Stimulated activated CD4-positive, alpha-beta T cell treated with anti-CD3 and anti-CD28 coated beads, Interleukin-2, amount 100 ng/mL, for 48 hours (primary cell): ENCODE measurements at places on chromosomes 3 and 15.
A peak's percentile ranks its signal among the peaks of the same experiment; 100 is the strongest.

DNA sequence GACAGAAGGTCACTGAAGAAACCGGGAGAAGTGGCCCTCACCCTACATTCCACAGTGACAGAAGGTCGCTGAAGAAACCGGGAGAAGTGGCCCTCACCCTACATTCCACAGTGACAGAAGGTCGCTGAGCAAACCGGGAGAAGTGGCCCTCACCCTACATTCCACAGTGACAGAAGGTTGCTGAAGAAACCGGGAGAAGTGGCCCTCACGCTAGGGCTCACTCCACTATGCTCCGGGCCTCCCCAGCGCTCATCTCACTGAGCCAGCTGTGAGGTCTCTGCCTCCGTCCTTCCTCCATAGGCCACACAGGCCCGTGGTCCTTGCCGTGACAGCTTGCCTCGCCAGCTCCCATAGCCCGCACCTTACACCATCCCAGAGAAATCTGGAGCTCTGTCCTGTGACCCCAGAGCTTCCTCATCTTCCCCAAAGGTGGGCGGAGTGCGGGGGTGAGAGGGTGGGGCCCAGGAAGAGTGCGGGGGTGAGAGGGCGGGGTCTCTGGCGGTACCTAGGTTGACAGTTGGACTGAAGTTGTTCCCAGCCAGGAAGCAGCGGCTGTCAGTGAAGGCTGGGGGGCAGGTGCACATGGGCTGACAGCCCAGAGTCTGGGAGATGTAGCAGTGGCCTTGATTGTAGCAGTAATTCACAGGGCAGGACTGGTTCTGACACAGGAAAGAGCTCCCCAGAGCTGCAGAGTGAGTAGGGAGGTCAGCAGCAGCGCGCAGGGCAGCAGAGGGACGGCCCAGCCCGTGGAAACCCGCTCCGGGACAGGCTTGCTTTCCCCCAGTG is 32.0 kb downstream of the MUC20 start:
- DNase-seq = no peak

DNA sequence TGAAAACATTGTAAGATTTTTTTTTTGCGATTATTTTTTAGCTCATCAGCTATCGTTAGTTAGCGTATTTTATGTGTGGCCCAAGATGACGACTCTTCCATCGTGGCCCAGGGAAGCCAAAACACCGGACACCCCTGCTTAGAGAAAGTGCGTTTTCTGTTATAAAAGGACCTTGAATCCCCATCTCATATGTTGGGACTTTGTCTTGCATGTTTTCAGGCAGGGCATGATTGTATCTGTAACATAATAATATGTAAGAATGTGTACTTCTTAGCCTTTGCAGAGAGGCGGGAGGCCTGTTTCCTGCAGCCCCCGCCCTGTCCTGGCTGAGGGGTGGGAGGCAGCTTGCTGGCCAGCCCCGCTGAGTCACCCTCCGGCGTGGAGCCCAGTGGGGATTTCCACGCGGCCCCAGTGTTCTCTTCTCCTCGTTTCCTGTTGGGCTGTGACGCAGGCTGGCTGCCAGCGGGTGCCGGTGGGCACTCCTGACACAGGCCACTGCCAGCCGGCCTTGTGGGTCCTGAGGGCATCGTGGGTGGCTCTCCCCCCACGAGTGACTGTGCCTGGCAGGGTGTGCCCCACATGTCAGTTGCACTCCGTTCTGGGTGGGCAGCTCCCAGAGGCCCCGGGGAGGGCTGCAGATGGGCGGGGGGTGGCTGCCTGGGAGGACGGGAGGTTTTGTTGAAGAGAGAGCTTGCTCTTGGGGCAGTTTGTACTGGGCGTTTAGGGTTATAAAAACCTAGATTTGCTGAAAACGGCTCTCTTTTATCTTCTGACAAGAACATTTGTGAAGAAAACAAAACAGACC is 55.6 kb downstream of the SMAD3 start:
- peak; percentile 70 for DNase-seq

DNA sequence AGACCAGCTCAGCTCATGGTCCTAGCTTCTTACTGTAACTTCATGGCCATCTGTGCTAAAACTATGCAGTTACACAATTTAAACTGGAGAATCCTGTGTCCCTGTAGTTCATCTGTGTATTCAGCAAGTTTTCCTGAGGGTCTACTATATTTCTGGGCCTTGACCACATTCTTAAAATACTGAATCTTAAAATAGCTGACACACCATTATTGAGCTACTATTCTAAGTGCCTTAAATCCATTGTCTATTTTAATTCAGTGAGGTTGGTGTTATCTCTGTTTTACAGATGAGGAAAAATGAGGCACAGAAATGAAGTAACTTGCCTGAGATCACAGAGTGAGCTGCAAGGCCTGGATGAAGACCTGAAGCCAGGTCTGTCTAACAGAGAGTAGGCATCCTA is 22.0 kb downstream of the MYLK start:
- no peak for DNase-seq

DNA sequence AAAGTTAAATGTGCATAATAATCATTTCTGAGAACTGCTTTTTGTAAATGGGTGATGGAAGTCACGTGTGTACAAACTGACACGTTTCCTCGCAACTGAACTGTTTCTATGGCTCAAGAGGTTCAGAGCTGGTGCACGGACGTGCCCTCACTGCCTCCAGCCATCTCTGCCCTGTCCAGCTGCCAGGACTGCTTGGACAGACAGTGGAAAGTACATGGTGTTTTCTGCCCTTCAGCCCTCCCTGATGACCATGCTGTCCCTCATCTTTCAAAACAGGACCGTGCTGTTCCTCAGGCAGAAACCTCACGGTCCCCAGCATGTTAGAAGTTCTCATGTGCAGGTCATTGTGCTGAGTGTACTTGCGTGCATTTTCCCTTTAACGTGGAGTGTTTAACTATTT is 38.7 kb downstream of the GJD2 start:
- no peak for DNase-seq

DNA sequence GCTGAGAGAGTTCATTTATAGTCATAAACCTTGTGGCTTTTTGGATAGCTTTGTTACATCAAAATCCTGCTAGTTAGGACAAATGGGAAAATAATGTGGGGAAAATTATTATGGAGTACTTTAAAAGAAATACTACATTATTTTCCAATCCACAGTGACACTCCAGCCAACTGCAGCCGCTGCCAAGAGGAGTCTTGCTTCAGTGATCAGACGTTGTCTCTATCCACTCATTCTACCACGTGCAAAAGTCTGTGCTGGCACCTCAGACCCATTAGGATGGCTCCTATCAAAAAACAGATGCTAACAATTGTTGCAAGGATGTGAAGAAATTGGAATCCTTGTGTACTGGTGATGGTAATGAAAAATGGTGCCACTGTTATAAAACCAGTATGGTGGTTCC is 128.6 kb upstream of the IQSEC1 start:
- no peak for DNase-seq

DNA sequence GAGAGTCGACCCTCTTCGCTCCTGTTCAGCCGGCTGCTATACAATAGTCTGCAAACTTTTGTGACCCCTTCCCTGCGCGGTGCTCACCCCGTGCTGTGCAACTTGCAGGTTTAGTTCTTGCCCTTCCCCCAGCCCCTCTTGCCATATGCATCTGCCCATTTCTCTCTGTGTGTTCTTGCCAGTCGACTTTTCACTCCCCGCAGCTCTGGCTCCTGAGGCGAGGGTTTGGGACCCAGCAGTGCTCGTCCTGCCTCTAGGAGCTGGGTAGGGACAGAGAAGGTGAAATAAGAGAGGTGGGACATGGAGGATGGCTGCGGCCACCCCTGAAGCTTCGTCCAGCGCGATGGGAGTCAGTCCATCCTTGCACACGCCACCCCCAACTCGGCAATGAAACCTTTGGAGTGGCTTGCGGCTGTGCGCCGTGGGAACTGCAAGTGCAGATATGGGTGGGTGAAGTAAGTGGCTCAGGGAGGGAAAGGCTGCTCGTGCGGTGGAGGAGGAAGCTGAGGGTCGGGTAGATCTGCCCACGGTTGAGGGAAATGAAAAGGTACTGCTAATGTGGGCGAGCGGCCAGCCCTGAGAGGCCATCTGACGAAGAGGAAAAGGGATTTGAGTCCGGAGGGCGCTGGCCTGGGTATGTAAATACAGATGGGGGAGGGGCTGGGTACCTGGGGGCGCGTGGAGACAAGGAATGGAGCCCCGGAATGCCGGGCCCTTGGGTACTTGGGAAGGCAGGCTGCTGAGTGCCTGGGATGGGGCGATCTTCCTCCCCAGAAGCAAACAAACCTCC is 1.0 kb downstream of the LRRC3B start:
- DNase-seq = no peak

- no peak for DNase-seq
Measured at GRCh38 chr3:18334837-18335601, 90.1 kb downstream of the SATB1 start.

- no peak for DNase-seq
Measured at GRCh38 chr3:15291589-15292541, 40.5 kb downstream of the SH3BP5 start.

DNA sequence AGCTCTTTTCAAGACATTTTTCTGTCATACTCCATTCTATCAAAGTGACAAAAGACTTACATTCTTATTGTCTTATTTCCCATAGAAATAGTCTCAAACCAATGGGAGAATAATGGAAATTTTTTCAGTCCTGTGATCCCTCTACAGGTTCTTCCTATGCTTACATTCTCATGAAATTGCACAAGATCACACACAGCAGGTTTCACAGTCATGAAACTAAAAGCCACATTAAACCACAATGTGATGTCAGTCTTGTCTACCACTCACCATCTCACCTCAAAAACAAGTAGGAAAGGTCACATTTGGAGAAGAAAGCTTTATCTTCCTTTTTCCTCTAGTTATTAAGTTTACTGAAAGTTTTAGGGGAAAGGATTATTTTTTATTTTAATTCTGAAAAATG is 161.0 kb upstream of the RORA start:
- no peak for DNase-seq

DNA sequence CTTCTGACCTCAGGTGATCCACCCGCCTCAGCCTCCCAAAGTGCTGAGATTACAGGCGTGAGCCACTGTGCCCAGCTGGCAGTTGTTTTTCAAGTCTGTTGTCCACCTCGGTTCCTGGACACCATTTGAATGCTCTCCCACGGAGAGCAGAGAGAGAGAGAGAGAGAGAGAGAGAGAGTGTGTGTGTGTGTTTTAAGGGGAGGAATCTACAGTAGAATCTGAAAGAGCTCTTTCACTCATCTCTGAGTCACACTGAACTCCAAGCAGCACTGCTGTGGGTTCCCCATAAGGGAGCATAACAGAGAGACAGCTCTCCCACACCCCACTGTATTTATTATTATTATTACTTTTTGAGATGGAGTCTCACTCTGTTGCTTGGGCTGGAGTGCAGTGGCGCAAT is 156.6 kb downstream of the RPLP1 start:
- DNase-seq = no peak

- DNase-seq = no peak
Measured at GRCh38 chr15:61994216-61994615, 66.0 kb downstream of the VPS13C start.

DNA sequence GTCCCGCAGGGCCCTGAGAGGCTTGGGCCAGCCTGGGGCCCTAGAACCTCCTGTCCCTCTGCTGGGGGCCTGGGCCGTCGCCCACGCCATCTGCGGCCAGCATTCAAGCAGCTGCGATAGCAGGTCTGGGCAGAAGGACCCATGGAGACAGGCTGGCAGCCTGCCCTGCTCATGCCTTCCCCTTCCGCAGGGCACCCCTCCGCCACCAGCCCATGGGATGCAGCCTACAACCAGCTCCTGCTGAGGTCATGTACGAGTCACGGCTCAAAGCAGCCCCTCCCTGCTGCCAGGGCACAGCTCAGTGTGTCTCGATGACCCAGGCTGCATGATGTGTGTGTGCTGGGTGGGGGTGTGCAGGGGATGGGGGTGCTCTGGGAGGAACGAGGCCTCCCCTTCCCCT is 27.8 kb downstream of the DUSP7 start:
- no peak for DNase-seq

- peak; percentile 3 for DNase-seq
Measured at GRCh38 chr15:49421991-49422390, 1.1 kb upstream of the FGF7 start.

- no peak for DNase-seq
Measured at GRCh38 chr15:38084289-38084688, 149.8 kb downstream of the TMCO5A start.

GRCh38 chr3:184584464-184584891 is 22.9 kb downstream of the EPHB3 start:
- no peak for DNase-seq

DNA sequence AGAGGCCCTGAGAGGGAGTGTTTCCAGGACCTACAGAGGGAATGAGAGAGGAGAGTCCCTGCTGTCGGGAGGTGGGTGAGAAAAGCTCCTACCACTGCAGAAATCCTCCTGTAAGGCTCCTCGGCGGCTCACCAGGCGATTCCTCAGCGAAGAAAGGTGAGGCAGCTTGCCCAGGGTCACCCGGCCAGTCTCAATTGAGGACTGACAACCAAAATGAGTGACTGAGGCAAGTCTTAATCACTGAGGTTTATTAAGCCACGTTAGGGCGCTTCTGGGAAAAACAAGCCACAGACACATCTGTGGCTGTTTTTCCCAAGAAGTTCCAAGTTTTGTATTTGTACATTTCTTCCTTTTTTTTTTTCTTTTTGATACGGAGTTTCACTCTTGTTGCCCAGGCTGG is 48.5 kb downstream of the ZDHHC19 start:
- DNase-seq = no peak

DNA sequence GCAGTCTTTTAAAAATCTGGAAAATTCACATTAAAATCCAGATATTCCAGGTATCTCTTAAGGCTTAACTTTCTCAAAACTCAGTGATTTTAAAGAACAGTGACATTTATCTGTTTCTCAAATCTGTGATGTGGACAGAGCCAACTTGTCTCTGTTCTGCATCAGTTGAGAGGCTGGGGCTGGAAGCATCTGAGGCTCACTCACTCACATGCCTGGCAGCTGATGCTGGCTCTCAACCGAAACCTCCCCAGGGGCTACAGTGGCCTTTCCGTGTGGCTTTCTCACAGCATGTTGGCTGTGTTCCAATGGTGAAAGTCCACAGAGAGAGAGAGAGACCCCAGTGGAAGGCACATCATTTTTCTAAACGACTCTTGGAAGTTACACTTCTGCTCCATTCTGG is 53.5 kb downstream of the CEMIP start:
- no peak for DNase-seq

DNA sequence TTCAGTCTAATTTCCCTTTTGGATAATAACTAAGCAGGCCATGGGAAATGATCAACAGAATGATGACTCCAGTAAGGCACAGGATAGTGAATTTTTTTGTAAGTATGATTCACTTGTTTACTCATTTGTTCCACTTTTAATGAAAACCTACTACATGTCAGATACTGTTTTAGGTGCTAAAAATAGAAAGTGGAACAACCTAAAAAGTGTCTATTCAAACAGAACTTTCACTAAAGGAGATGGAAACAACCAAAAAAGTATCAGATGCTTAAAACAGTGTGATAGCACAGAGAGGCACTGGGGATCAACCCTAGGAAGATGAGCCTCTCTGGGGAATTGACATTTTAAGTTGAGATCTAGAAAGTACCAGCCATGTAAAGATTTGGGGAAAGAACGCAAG is 11.1 kb downstream of the RYK start:
- no peak for DNase-seq

- no peak for DNase-seq
Measured at GRCh38 chr15:90870354-90871138, 2.2 kb downstream of the FURIN start.

GRCh38 chr3:172100482-172100881 is 61.1 kb downstream of the FNDC3B start:
- DNase-seq = no peak

GRCh38 chr3:170792471-170792870 is 77.5 kb downstream of the RPL22L1 start:
- DNase-seq = no peak
